ENCODE measurements at places on chromosomes 3 and 15.

- no peak for DNase-seq
- H3K27me3 ChIP-seq: no peaks in the 10 kb centered on the region
- H3K4me3 ChIP-seq: no peak overlapping the region
Measured at GRCh38 chr3:159059395-159059794, 257.5 kb downstream of the MFSD1 start.

- no peak overlapping the region for H3K27ac ChIP-seq
- H3K27me3 ChIP-seq: no peaks in the 10 kb centered on the region
Measured at GRCh38 chr3:56868706-56869105, 67.0 kb upstream of the ARHGEF3 start.

DNA sequence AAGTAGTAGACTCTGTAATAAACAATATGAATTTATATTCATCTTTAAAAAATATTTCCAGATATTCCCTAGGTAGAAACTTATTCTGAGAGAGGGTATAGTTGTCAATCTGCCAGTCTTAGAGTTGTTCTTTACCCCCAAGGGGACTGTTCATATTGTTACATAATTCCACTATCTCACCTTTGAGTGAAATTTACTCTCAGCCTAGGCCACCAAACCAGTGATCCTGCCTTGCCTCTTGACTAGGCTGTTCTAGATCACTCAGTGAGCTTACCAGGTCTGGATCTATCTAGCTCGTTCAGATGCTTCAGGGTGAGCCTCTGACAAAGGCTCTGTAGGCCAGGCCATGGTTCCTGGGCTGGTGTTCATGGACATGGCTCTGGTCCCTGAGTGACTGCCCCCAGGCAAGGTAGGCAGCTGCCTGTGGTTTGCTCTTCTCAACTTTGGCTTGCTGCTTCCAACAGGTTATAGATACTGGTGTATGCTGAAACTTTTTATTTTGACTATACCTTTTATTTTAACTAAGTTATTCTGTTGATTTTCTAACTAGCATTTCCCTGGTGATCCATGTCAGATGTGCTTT lies 27.6 kb downstream of the ZNF592 start:
- H3K27me3 ChIP-seq: no peaks in the 10 kb centered on the region
- no peak overlapping the region for H3K27ac ChIP-seq
- peaks cover 8% of the 10 kb centered on the region for H3K4me1 ChIP-seq
- DNase-seq: no peak

DNA sequence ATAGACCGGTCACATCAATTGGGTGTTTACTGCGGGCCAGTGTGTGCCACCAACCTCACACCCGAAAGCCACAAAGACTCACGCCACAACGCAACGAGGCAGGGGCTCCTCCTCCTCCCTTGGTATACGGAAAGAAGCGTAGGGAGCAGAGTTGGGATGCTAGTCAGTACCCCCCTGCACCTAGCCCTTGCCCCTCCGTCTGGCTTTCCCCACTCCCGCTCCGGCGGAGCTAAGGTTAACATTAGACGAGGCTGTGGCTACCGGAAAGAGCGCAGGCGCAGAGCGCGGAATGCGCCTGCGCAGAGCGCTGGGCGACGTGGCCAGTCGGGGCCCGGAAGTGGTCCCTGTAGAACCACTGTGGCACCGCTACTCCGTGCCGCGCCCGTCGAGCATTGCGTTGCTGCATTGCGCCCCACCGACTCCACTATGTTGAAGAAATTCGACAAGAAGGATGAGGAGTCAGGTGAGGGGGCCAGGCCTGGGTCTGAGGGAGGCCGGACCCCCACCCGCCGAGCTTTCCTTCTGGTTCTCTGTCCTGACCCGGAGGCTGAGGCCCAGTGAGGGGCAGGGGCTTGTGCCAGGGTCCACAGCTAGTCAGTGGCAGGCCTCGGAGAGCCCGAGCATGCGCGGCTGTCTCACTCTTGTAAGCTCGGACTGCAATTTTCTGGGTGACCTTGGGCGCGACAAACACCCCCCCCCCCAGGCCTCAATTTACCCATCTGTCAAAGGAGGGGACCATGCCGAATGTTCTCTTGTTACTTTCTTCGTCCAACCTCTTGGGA lies at the start of gene COPG1:
TSS of gene COPG1 (plus strand) at position 323 of the 782 bp plus-strand sequence. CDS start at position 427, 104 bp downstream.
- peak within 1 kb of the TSS; percentile 90 for H3K4me3 ChIP-seq
- H3K27me3 ChIP-seq: no peaks in the 10 kb centered on the region
- peak within 1 kb of the TSS; percentile 96 for H3K27ac ChIP-seq
- DNase-seq: peak; percentile 89
- H3K36me3 ChIP-seq: peaks cover 34% of the 10 kb centered on the region

GRCh38 chr3:66363148-66363547 lies 137.7 kb downstream of the LRIG1 start:
- DNase-seq: no peak
- H3K4me1 ChIP-seq: no peaks in the 10 kb centered on the region
- H3K36me3 ChIP-seq: peaks cover 2% of the 10 kb centered on the region
- no peaks in the 10 kb centered on the region for H3K27me3 ChIP-seq
- no peak overlapping the region for H3K27ac ChIP-seq
- no peak overlapping the region for H3K4me3 ChIP-seq

- no peak overlapping the region for H3K27ac ChIP-seq
- no peaks in the 10 kb centered on the region for H3K27me3 ChIP-seq
- H3K4me1 ChIP-seq: no peaks in the 10 kb centered on the region
- H3K36me3 ChIP-seq: peaks cover 38% of the 10 kb centered on the region
- no peak overlapping the region for H3K4me3 ChIP-seq
- DNase-seq: no peak
Measured at GRCh38 chr15:64137226-64137833, 14.2 kb upstream of the SNX22 start.

Measured in activated CD4-positive, alpha-beta T cell treated with anti-CD3 and anti-CD28 coated beads, Interleukin-2, amount 10 ng/mL, durations not matched to agents 7 days and 5 days (primary cell).